CD4-positive, alpha-beta T cell treated with Interferon alpha-2 for 1 hour (primary cell): ENCODE measurements at places on chromosomes 3 and 15.

- no peak for DNase-seq
These were observed 39.3 kb upstream of the UACA start for GRCh38 chr15:70802629-70803028.

GRCh38 chr15:57224664-57225063, 151.6 kb upstream of the CGNL1 start:
- DNase-seq, result no peak

- no peak for DNase-seq
These were observed 60.1 kb upstream of the OSTN start for GRCh38 chr3:191138937-191139336.

GRCh38 chr15:90780916-90781315, 63.8 kb downstream of the BLM start:
- DNase-seq, result no peak

- DNase-seq, result no peak
These were observed 32.0 kb downstream of the FOXL2 start for GRCh38 chr3:138914870-138915502.

- DNase-seq, result no peak
These were observed 1.1 kb downstream of the KCNH8 start for GRCh38 chr3:19149368-19149767.
